ENCODE measurements at places on chromosomes 7 and 10. TPM values are rescaled to one million over a fixed set of nuclear protein-coding genes. Genes with fewer than 3 reads are reported as not detected.

The TFEC gene
- 0.05 TPM for total RNA-seq

The WNT8B gene
- 0.16 TPM for total RNA-seq

The FZD1 gene
- total RNA-seq: 0.13 TPM

The STN1 gene
- total RNA-seq: 41.9 TPM

The LRRD1 gene
- 0.19 TPM for total RNA-seq

The GSAP gene
- 1.1 TPM for total RNA-seq

The KDM7A gene
- 48.7 TPM for total RNA-seq

The SEPTIN14 gene
- not detected for total RNA-seq

The TAS2R39 gene
- not detected for total RNA-seq

The SUN3 gene
- total RNA-seq: 0.50 TPM

The SEC24C gene
- 98.5 TPM for total RNA-seq

The IFIT5 gene
- 5.6 TPM for total RNA-seq

The ENTPD7 gene
- total RNA-seq: 2.9 TPM

The AP1S1 gene
- total RNA-seq: 27.4 TPM

The UCMA gene
- total RNA-seq: not detected

The PRSS2 gene
- total RNA-seq: not detected

The CCDC172 gene
- not detected for total RNA-seq

The ANKRD2 gene
- not detected for total RNA-seq

The LIPM gene
- not detected for total RNA-seq

The ZNF365 gene
- 0.15 TPM for total RNA-seq

The SLC25A40 gene
- 47.1 TPM for total RNA-seq

The ZPBP gene
- not detected for total RNA-seq

The CDK1 gene
- total RNA-seq: 104 TPM

The COL1A2 gene
- not detected for total RNA-seq

The GIMAP4 gene
- total RNA-seq: 193 TPM

The FANK1 gene
- total RNA-seq: 4.7 TPM

The CAV1 gene
- 1.2 TPM for total RNA-seq

The ADCY1 gene
- 1.6 TPM for total RNA-seq

The SPAM1 gene
- total RNA-seq: not detected

The CALML3 gene
- total RNA-seq: not detected

The SFTPD gene
- total RNA-seq: not detected

The TLX1 gene
- not detected for total RNA-seq

The LBX1 gene
- not detected for total RNA-seq

The WIPF3 gene
- not detected for total RNA-seq

The TSPAN12 gene
- not detected for total RNA-seq

The ASIC3 gene
- 9.7 TPM for total RNA-seq

The SCART1 gene
- 7.2 TPM for total RNA-seq

The GPR85 gene
- 0.17 TPM for total RNA-seq

The GALNT11 gene
- total RNA-seq: 20.3 TPM

The GPC2 gene
- 2.8 TPM for total RNA-seq

The TWIST1 gene
- 1.1 TPM for total RNA-seq

The NRF1 gene
- total RNA-seq: 22.5 TPM

All from activated T-helper 17 cell treated with anti-CD3 and anti-CD28 coated beads, Interleukin-2, amount 50 U/mL, for 72 hours (primary cell).